ENCODE measurements at places on chromosomes 2 and 18.

- DNase-seq = no peak
Measured at GRCh38 chr2:160555420-160556071, 61.9 kb upstream of the RBMS1 start.

DNA sequence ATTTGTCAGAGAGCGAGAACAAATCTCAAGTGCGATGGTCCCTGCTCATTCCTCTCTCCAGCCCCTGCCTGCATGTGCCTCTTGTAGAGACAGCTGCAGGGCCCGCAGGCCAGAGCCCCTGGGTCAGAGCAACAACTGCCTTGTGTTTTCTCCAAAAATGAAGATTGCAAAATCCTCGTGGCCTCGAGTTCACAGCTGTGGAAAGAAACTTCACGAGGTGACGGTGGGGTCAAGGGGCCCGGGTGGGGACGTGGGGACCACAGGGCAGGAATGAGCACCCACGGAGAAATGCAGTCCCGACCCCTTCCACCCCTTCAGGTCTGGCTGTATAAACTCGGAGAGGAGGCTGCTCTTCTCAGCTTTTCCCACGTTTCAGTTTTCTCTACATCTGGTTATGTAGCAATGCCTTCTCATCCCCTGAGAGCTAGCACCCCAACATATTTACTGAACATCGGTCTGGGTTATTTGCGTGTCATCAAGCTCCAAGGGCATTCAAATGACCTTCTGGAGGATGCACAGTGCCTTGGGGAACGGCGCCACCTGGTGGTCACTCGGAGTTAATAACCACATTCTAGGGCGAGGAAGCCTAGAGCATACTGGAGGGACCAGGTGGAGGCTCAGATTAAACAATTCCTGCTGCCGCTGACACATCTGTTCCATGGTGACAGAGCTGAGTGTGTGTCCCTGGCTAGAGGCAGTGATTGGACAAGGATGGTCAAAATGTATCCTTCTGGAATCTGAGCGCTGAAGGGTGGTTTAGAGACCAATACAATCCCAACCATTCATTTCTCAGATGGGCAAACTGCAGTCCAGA is 91.4 kb upstream of the CYRIA start:
- peak; percentile 36 for DNase-seq

DNA sequence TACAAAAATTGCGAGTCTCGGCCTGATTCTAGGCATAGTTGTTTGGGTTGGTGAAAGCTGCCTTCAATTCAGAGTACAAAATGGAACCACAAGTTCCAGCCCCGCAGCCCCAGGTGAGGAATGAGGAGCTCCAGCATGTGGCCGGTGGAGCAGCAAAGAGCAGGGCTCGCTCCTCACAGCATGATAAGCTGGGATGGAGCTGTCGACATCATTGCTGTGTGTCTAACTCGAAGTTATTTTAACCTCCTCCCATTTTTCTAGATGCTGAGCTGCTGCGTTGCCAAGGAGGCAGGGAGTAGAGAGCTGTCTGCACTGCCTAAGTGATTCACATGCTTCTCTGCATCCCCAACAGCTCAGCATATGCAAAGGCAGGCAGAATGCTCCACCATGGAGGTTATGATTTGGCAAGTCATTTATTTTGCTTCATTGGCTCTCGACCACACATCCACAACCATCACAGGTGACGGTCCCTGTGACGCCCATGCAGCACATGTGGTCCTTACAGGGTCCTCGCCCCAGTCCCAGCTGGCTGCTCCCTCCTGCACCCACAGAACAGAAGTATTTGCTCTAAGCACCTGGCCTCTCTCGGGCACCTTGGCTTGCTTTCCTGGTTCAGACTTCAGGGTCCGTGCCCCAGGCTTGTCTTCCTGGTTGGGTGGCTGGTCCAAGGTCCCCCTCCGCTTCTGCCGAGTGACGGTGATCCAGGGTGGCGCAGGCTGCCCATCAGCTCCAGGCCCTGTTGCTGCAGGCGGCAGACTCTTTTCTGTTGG is 66.0 kb upstream of the MGAT4A start:
- no peak for DNase-seq

DNA sequence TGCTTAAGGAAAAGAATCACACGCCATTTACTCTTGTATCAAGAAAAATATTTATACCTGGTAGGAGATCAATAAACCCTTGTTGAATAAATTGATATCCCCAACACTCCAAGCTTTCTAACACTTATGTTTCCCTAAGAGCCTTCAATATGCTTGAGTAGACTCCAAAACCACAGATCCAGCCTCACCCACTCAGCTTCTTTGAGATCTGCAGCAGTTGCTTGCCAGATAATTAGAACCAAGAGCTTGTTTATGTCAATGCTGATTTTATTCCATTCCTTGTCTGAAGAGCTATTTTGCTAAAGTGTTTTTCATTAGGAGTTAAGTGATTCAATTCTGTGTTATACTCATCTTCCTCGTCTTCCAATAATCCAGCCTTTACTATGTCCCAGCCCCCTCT is 26.3 kb upstream of the CRIM1 start:
- no peak for DNase-seq

DNA sequence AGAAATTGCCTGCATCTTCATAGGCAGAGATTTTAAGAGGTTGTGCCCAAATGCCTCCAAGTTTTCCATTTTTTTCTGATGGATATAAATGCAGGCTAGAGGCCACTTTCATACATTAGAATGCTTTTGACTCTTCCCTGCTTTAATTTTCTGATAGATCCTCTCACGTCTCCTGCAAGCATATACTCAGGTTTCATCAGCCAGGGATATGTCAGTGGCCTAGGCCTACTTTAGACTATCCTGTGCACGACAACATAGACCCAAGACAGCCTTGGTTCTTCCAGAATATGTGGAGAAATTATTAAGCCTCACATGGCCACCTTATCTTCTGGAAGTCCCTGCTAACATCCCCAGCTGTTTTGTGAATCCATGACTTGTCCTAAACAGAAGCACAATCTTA is 415.9 kb downstream of the TDRD15 start:
- no peak for DNase-seq

GRCh38 chr18:70197026-70197425 is 8.5 kb downstream of the RTTN start:
- no peak for DNase-seq

DNA sequence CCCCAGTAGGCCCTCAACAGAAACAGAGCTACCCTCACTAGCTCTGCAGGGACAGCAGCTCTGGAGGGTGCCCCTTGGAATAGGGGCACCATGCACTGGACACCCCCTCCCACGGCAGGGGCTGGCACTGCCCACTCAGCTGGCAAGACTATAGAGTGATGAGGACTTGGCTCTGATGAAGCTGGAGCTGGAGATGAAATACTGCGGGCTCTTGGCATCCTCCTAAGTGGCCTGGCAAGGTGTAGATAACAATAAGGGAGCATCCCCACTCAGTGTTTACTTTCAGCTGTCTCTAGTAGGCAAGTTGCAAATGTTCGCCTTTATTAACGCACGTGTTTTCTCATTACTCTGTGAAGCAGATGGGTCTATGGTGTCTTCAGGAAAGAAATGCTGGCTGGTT is 92.7 kb downstream of the PDCL3 start:
- DNase-seq = no peak

- no peak for DNase-seq
Measured at GRCh38 chr2:199057936-199058335, 399.8 kb downstream of the SATB2 start.

DNA sequence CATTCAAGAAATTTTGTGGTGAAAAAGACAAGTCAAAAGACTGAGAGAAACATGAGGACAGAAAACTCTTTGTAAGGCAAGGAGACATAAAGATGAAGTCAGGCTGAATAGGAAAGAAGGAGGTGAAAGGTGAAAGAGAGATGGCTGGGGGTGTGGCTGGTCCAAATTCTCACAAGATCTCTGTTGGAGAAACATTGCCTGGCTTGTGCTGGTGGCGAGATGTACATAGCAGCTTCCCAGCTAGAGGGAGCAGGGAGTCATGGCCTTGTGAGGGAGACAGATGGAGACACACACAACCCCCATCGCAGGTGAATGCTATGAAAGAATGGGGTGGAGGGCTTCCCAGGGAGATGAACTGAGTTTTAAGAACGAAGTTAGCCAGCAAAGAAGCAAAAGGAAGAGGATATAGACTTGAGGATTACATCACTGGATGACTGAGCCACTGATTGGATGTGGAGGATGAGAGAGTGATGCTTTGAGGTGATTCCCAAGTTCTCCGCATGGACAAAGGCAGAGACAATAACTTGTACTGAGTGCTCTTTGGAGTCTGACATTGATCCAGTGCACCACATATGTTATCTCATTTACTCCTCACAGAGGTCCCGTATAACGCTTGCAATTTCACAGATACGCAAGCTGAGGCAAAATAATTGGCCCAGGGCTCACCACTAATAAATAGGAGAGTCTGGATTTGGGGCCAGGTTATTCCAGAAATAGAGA is 3.7 kb upstream of the EMX1 start:
- DNase-seq = no peak

DNA sequence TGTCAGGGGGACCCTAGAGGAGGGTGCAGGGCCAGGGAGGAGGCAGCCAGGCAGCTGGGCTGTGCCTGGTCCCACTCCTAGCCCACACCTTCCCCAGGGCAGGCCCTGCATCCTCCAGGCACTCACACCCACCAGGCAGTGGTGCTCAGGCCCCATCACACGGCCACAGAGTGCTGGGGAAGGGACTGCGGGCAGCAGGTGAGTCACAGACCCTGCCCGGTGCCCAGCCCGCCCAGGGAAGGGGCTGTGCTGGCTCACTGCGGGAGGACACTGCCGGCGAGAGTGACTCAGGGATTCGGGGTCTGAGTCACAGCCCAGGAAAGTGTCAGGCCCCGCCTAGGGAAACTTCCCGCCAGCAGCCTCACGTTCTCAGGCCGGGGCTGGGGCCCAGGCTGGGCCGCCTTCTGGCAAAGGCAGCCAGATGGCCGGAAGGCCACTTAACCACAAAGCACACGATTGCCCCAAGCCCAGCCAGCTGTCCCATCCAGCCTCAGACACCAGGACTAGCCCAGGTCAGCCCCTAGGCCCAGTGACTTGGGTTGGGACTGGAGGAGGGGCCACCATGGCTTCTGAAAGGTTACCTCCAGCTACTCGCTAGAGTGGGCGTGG is 42.2 kb downstream of the BIN1 start:
- DNase-seq = no peak

GRCh38 chr2:17615728-17616351 is 75.3 kb downstream of the VSNL1 start:
- no peak for DNase-seq

GRCh38 chr2:150812664-150813367 is 325.3 kb upstream of the RND3 start:
- DNase-seq = no peak

- no peak for DNase-seq
Measured at GRCh38 chr2:55775828-55776227, 82.2 kb upstream of the PNPT1 start.

DNA sequence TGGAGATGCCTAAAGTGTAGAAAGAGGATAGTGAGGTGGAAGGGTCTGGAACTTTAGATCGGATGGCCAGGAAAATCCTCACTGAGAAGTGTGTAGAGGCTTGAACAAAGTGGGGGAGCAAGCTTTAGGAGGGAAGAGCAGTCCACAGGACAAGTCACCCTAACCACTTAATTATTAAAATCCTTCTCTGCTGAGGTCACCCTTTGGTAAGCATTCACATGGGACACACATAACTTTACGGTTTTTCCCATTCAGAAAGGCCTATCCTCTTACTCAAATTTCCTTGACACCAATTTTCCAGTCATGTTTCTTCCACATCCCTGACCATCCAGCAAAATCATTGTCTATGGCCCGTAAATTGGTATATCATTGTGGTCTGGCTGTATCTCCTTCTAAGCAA is 31.0 kb upstream of the ZEB2 start:
- DNase-seq = no peak

GRCh38 chr18:75219745-75220375 is 9.3 kb downstream of the TSHZ1 start:
- no peak for DNase-seq
